Kidney capillary endothelial cell (primary cell): ENCODE measurements at places on chromosomes 5 and 9.

DNA sequence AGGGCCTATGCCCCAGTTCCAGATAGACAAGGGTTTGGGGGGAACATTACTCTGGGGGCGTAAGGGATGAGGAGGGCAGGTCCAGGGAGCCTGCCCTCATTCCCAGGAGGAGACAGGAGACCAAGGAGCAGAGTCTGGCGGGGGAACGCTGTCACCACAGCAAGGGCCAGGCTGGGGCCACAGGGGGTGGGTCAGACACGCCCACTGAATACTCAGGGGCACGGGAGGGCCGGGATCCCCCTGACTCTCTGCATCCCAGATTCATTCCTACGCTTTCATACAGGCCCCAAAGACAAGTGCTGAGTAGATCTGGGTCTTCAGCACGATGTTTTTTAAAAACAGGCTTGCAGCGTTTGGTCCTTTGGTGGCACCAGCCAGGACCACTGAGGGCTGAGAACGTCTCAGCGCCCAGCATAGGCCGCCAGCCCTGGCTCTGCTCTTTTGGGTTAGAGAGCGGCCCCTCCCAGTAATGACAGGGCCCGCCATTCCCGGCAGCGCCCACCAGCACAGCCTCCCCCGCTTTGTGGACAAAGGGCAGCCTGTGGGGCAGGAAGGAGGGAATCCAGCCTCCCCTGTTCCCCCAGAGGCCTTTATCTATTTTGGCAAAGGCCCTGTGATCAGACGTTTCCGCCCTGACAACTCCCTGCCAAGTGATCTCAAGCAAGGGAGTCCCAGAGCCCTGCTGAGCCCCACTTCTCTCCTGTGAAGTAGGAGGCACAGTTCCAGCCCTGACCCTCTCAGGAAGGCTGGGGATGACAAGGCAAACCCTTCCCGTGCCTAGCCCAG lies 24.9 kb downstream of the NEK6 start:
- no peak for DNase-seq

- DNase-seq, result no peak
These were observed 158.8 kb downstream of the C9orf152 start for GRCh38 chr9:110048976-110049698.

- peak; percentile 29 for DNase-seq
These were observed 23.0 kb downstream of the FRRS1L start for GRCh38 chr9:109143881-109144562.

- no peak for DNase-seq
These were observed 1.7 kb downstream of the LAMC3 start for GRCh38 chr9:131010482-131011273.

- DNase-seq, result no peak
These were observed 287.8 kb upstream of the DAB2 start for GRCh38 chr5:39712316-39713249.
